ENCODE measurements at places on chromosomes 6 and 20.

- DNase-seq = no peak
These were observed 33.8 kb downstream of the ZNF217 start for GRCh38 chr20:53559816-53560215.

GRCh38 chr6:37182736-37183590 is 13.0 kb downstream of the PIM1 start:
- peak; percentile 54 for DNase-seq

GRCh38 chr6:132872923-132873322 is 58.6 kb downstream of the RPS12 start:
- no peak for DNase-seq

GRCh38 chr20:5524896-5525295 is 208.1 kb upstream of the PROKR2 start:
- no peak for DNase-seq

- no peak for DNase-seq
These were observed 141.2 kb downstream of the PDE7B start for GRCh38 chr6:135992739-135993138.

DNA sequence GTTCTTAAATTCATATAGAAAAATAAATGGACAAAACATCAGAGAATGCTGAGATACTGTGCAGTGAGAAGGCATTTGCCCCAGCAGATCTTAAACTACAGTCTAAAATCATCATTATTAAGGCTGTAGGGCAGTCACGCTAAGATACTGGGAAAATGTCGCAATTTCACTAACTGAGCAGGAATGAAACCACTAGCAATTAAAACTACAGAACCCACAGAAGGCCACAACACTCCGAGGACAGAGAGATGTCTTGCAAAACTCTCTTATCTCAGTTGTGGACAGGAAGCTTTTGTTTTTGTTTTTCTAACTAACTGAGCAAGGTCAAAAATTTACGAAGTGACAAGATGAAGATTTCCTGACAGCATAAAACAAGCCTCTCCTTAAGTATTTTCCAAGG is 18.2 kb downstream of the GNAS-AS1 start:
- DNase-seq = no peak

- DNase-seq = no peak
These were observed 40.9 kb downstream of the CDKAL1 start for GRCh38 chr6:20575125-20575524.

DNA sequence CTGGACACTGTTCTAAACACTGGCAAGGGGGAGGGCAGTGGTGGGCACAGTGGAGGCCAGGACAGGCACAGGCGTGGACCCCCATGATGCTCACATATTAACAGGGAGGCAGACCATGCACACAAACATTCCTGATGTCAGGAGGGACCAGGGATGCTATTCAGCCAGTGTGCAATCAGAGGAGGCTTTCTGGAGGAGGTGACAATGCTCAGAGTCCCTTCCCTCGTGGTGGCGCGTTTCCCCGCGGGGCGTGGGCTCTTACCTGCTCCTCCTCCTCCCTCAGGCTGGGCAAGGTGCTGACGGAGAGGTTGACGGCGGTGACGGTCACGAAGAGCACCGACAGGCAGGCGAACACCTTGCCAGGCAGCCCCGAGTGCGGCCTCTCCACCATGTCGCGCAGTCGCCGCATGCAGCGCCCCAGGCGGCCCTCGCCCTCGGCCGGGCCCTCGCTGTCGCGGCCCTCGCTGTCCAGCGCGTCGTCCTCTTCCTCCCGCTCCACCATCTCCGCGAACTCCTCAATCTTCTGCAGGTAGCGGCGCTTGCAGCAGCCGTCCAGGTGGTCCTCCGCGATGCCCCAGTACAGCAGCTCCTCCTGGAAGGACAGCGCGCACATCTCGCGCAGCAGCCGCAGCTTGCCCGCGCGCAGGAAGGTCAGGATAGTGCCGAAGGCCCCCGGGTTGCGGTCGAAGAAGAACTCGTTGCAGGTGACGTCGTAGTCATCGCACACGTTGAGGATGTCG is 13.4 kb downstream of the KCNG1 start:
- no peak for DNase-seq

DNA sequence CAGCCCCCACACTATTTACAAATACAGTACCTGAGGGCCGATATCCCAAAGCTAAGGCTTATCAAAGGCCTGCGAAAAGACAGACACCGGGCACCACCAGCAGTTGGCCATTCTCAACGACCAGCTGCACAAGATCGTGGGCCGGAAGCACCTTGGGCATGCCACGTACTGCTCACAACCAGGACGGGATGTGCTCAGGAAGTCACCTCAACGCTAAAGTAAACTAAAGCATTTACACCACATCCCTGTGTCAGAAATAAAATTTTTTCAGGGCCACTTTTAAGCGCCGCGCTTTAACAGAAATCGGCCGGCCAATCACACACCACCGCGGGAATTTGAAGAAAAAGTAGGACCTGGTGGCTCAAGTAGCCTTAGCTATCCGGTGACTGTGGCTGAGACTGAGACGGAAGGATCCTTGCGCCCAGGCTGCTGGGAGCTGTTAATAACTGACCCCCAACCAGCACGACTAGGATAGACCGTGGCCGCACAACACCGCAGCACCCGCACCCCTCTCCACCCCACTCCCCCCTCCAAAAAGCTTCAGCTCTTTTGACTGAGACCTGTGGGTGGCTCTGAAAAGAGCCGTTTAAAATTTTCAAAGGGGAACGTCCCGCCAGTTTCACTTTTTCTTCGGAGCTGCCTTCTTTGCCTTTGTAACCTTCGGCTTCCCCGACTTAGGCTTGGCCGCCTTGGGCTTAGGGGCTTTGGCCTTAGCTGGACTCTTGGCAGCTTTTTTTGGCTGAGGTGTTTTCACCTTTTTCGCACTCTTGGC is 131.2 kb upstream of the BTN3A2 start:
- DNase-seq = no peak

- DNase-seq = no peak
These were observed 240.4 kb upstream of the MARCKS start for GRCh38 chr6:113616701-113617274.

DNA sequence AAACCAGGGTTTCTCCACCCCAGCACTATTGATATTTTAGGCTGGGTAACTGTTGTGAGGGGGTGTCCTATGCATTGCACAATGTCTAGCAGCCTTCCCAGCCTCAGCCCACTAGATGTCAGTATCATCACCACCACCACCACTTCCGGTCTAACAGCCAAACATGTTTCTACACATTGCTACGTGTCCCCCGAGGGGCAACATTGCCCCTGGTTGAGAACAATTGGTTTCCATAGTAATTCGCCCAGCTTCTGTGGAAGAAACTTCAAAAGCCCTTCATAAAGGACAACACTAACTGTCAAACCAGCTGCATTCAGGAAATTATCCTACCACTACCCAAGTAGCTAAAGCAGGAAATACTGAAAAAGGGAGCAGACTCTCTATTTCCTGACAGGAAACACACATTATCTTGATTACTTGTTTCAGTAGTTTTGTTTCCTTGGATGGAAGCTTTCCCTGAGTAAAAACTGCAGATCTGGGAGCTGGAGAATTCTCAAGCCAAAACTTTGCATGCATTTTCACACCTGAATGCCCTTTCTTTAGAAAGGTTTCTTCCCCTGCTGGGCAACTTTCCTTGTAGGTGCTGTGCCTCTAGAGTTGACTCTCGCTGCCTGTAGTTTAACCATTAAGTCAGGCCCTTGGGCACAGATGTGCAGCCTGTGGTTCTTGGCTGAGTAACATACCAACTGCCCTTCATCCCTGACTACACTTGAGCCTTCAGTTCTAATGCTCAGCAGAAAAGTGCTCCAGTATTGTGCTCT is 23.6 kb downstream of the PKHD1 start:
- DNase-seq = peak; percentile 31

DNA sequence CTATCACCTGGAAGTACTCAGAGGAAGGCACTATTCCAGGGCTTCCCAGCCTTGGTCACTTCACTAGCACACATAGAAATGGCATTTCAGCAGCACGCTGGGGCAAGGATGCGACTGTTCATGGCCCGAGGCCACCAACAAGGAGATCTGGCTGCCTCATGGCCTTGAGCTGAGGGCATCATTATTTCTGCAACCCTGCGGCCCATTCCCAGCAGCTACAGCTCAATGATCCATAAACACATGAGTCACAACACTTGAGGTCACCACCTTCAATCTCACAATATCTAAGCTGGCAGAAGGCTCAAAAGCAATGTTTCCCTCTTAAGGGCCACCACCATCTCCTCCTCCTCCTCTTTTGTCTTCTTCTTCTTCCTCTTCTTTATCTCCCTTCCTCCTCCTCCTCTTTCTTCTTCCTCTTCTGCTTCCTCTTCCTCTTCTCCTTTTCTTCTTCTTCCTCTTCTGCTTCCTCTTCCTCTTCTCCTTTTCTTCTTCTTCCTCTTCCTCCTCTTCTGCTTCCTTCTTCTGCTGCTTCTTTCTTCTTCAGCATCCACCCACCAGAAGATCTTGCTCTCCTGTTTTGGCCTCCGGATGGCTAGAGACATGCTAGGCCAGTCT is 382.9 kb upstream of the CNR1 start:
- DNase-seq = no peak

GRCh38 chr20:11229772-11230171 is 556.0 kb upstream of the JAG1 start:
- DNase-seq = no peak

- no peak for DNase-seq
These were observed 155.0 kb downstream of the CDH26 start for GRCh38 chr20:60113024-60113724.

- DNase-seq = no peak
These were observed 750.0 kb upstream of the CITED2 start for GRCh38 chr6:140124498-140124897.

DNA sequence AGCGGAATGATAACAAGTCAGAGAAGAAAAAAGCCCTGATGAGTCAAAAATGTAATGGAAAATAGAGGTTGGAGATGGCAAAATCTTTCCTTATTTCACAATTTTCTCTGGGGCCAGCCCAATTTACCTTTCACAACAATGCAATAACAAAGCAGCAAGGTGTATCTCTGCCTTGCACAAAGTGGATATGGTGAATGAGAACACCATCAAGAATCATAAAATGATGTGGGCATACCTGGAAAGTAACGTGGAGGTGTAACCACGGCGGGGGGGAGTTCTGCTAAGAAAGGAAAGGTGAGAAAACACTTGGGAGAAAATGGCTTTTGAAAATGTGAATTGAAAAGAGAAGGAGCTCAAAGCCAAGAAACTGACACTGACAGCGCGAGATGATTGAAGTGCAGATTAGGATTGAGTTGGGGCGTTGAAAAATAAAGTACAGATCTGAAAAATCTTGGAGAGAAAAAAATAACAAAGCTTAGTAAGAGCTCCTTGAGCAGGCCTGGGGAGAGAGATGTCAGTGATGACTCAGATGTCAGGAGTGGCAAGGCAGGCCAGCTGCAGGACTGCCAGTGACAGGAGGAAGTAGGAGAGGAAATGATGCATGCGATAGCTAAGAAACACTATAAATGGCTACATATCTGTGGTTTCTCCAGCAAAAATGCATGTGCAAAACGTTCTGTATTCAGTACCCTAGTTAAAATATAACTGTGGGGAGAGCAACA is 26.2 kb downstream of the ARHGAP18 start:
- peak; percentile 51 for DNase-seq

- no peak for DNase-seq
These were observed 106.5 kb upstream of the LAMP5 start for GRCh38 chr20:9407805-9408421.

DNA sequence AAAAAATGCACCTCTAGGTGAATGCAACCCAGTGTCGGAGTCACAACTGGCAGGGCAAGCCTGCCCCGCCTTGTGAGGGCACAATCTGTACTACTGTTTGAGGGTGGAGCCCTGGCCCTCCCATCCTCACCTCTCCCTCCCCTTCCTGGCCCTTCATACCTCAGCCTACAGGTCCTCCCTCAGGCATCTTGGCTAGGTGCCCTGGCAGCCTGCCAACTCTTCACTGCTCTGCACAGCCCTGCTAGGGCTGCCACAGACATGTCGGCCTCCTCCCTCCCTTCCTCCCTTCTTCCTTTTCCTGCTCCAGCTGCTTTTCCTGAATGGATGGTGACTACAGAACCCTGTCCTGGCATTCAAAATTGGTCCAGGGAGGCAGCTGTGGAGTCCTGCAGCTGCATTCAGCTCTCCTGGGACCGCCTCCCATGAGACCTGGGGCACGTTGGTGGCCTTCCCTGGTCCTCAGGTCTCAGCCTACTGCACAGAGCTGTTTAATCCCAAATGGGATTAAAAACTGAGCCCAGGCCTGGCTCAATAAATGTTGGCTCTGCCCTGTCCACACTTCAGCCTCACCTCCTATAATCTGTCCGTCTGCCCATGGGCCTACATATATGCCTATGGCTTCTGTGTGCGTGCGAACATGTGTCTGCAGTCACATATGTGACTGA is 52.7 kb downstream of the CDH22 start:
- DNase-seq = no peak

GRCh38 chr20:49889001-49889934 is 26.1 kb downstream of the SPATA2 start:
- no peak for DNase-seq

GRCh38 chr20:24079661-24080412 is 91.3 kb upstream of the GGTLC1 start:
- DNase-seq = no peak

DNA sequence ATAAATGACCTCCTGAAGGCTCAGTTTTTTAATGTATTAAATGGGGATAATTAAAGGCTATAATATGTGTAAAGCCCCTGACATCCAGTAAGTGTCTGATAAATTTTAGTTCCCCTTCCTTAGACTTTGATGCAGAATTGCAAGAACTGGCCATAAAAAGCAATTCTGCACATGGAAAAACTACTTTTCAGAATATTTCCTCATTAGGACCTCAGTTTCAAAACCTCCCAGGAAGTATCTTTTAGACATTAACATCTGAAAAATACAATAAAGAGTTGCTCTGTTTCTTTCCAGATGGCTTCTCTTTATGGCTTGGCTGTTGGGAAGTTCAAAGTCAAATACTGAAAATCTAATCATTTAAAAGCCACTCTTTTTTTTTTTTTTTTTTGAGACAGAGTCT is 106.3 kb upstream of the ZNF217 start:
- DNase-seq = no peak

DNA sequence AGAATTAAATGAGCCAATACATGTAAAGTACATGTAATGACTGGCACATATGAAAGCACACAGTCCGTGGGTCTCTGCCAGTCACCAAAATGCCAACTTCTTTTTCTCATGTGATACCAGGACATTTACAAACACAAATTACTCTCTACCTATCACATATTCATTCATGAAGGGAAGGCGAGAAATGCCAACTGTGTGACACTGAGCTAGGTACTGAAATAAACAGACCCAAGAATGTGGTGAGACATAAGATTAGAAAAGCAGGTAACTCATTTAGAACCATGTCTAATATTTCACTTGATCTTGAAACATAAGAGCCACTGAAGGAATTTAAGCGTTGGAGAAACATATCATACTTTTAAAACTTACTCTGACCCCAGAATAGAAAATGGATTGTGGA is 41.4 kb downstream of the HBS1L start:
- DNase-seq = no peak
